ENCODE measurements at places on chromosomes 4 and X.

DNA sequence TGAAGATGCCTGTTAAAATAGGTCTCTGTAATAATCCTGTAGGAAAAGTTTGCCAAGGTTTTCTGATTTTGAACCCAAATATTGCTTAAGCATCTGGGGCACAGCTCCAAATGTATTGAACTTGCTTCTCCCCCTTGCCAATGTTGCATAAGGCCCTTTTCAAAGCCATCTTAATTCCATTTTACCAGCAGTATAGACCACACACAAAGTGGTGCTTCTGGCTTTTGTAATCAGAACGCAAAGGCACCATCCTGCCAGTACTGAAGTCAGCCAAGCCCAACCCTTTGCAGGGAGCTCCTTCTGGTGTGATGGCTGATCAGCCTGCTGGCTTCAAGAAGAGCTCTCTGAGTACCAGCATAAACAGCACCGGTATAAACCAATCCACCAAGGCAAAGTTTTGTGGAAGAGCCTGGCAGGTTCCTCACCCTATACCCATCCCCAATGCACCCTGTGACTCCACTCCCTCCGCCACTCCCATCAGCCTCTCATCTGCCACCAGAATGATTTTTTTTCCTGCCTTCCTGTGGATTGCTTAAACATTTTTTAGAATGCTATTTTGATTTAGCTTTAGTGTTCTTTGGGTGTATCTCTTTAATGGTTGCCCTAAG lies 39.2 kb upstream of the USP9X start:
- DNase-seq, result no peak

DNA sequence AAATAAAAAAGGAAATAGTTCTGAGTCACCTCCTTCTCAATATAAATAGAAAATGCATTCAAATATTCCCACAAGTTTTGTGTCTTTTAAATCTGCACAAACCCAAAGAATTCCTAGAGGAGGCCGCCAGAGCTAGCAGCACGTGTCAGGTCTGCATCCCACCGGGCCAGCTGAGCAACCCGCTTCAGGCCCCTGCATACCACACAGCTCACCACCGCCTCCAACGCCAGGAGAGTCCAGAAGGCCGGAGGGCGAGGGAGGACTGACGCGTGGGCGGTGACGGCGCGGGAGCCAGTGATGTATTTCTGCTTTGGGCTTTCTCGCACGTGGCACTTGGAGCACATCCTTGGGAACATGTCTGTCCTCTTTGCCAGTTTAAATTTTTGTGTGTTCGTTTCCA lies 61.9 kb upstream of the CLDN34 start:
- DNase-seq, result no peak

DNA sequence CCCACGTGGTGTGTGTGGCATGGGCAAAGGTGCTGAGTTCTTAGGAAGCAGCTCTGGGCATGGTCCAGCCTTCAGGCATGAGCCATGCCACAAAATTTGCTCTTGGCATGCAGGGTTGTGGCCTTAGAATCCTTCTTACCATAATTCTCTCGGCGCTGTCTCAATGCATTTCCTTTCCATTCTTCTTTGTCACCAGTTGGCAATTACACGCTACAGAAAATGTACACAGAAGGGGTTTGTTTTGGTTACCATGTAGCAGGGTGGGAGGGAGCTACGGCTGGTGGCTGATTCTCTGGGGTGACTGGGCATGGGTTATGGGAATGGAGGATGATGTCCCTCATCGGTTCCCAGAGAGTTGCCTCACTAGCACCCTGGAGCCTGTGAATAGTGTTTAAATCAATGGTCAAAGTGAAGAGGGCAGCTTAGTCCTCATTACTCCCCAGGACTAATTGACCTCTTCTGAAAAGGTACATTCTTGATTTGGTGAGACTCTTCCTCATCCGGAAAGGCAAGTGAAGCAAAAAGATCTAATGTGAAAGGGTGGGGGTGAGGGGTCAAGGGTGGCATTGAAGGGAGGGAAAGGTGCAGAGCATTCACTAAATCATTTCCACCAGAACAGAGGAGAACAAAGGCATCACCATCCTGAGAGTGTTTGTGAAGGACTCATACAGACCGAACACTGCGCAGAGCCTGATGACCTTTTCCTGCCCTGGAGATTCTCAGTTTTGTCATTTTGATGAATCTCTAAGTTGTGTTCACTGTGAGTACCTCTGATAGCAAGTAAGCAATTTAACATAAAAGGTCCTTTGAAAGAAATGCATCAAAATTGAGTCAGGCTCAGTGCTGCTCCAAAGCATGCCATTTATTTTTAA lies 199.8 kb upstream of the SFRP2 start:
- no peak for DNase-seq

DNA sequence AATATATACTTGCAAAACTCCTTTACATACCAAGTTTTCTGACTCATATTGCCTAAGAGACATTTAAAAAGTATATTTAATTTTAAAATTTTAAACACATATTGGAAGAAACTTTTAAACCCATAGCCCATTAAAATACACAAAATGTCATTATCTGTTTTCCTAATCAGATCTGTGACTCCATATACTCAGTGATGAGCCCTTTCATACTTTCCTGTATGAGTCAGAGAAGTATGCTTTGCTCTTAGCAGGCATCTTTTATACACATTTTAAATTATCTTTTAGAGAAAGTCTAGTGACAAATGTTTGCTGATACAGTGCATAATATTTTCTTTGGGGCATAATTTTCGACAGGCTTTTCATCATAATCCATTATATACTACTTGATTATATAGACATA lies 26.4 kb downstream of the SPIN3 start:
- no peak for DNase-seq

GRCh38 chr4:43048570-43048969 lies 156.1 kb downstream of the GRXCR1 start:
- DNase-seq, result no peak

DNA sequence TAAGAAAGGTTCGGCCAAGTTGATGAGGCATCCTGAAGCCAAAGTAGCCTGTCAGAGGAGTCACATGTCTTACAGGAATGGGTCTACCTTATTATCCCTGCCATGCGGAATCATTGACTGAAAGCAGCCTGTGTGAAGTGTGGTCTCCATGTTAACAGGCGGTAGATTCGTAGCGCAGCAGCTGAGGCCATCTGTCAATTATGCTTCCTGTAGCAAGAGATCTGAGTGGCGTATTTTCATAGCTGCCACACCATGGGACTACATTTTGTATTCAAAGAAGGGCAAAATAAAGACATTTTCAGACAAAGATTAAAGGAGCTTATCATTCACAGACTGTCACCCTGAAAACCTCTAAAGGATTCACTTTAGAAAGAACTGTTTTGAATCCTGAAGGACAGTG lies 11.2 kb upstream of the MED14 start:
- no peak for DNase-seq

- DNase-seq, result no peak
Measured at GRCh38 chrX:31126205-31126604, 54.4 kb upstream of the FTHL17 start.

DNA sequence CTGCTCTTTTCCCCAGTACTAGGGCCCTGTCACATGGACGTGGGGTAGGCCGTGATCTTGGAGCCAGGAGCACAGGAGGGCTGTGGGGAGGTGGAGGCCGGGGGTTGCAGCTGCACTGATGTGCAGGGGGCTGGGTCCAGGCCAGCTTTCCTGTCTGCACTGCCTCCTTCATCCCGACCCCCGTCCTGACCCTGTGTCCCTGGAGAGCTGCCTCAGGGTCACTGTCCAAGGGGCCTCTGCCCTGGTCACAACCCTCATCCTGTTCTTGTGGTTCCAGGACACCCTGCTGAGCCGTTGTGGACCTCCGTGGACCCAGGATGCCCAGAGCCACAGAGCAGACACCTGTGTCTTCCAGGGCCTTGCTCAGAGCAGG lies 91.7 kb upstream of the ADRA2C start:
- no peak for DNase-seq

DNA sequence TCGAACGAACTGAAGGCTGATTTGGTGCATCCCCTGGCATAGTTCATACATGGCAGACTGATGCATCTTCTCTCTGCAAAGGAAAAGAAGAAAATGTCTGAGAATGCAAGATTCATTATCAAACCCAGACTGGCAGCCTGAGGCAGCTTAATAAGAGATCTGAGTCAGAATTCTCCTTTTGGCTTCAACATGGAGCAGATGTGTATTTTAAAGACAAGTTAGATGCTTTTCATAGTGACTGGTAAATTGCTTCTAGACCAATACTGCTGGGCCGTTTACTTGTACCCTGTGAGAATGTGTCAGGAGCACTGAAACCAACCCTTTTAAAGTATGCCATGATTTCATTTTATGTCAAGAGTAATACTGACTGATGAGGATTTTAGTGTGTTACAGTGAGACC lies 322.0 kb downstream of the NR3C2 start:
- DNase-seq, result no peak

DNA sequence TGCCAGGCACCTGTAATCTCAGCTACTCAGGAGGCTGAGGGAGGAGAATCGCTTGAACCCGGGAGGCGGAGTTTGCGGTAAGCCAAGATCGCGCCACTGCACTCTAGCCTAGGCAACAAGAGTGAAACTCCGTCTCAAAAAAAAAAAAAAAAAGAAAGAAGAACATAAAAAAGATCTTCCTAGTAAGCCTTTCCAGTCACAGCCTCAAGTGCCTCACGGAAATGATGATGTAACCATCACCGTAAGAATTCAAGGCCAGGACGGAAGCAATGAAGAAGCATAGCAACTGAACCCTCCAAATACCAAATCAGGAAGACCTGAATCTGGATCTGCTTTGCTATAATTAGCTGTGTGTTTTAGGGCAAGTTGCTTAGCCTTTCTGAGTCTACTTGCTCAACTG lies 28.8 kb downstream of the RBM47 start:
- no peak for DNase-seq

DNA sequence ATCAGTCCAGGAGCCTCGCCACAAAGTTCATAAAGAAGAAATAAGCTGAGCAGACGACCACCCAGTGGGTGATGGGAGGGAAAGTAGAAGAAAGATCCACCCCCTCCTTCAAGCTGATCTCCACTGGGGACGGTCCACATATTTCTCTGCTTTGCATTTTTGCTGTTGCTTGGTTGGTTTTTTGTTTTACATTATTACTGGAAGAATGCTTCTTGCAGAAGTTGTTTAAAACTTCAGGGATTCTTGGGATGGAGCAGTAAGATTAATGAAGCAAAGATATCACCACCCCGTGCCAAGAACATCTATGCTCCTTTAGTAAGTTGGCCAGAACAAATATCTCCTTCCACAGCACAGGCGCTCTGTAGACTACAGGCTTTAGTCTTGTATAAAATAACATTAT lies 30.1 kb downstream of the LGI2 start:
- no peak for DNase-seq
